Activated CD4-positive, alpha-beta T cell treated with anti-CD3 and anti-CD28 coated beads, Interleukin-2, Interleukin-4, amounts not matched to agents 100 ng/mL and 50 ng/mL, durations not matched to agents 16 hours and 8 hours (primary cell): ENCODE measurements at places on chromosomes 6 and 20.

DNA sequence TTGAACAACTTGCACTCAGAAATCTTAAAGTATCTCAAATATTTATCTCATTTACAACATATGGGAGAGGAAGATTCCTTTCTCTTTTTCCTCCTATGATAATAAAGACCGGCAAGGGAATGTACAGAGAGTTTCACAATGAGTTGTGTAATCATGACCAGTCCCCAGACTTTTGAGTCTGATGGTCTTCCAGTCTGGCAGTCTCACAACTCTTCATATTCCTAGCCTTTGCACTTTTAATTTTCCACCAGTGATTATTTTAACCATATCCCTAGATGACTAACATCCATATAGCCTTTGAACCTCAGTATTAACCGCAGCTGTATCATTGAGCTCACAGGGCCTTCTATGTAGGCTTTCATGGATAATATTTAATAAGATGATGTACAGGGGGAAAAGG, 278.5 kb downstream of the KHDC1L start:
- DNase-seq: no peak

GRCh38 chr6:113676968-113677367, 180.2 kb upstream of the MARCKS start:
- DNase-seq: no peak

GRCh38 chr6:138795809-138796603, at the start of gene ECT2L:
Gene ECT2L (plus strand): TSS chr6:138796087. CDS start chr6:138813275, 17,188 bp downstream.
- DNase-seq: no peak

- no peak for DNase-seq
Observed at GRCh38 chr6:36638579-36638978, 39.9 kb upstream of the CDKN1A start.

DNA sequence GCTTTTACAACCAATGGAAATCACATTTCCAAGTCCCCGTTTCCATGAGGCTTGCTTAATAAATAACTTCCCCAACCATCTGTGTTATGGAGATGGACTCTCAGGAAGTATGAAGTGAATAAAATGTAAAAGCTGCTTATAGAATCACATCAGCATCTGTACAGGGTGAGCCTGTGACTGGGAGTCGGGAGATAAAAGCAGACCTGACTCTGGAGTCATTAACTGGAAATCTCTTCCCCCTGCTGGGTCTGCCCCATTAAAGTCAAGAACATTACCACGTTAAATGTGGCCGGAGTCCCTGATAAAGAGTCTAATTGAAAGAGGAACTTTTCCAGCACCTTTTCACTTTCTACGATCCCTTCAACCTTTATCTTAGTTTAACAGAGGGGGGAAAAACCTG, 368.5 kb downstream of the DOK5 start:
- DNase-seq: no peak

DNA sequence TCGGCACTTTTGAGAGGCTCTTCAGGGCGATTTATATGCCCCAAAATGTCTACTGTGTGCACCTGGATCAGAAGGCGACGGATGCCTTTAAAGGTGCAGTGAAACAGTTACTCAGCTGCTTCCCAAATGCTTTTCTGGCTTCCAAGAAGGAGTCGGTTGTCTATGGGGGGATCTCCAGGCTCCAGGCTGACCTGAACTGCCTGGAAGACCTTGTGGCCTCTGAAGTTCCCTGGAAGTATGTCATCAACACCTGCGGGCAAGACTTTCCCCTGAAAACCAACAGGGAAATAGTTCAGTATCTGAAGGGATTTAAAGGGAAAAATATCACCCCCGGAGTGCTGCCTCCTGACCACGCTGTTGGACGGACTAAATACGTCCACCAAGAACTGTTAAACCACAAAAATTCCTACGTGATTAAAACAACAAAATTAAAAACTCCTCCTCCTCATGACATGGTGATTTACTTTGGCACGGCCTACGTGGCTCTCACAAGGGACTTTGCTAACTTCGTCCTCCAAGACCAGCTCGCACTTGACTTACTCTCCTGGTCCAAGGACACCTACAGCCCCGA, 8.2 kb downstream of the GCNT2 start:
- DNase-seq: no peak

GRCh38 chr6:146590492-146590891, 8.3 kb upstream of the ADGB start:
- no peak for DNase-seq

GRCh38 chr6:32905078-32905477, 35.8 kb downstream of the HLA-DMB start:
- no peak for DNase-seq

GRCh38 chr6:11493974-11494373, 43.6 kb upstream of the TMEM170B start:
- no peak for DNase-seq

GRCh38 chr6:149095842-149096241, 221.7 kb upstream of the TAB2 start:
- DNase-seq: peak; percentile 59

- no peak for DNase-seq
Observed at GRCh38 chr6:80540700-80541099, 434.2 kb downstream of the BCKDHB start.

- DNase-seq: no peak
Observed at GRCh38 chr6:54431466-54431865, 123.2 kb downstream of the TINAG start.

GRCh38 chr6:18405477-18406293, 18.5 kb downstream of the RNF144B start:
- no peak for DNase-seq

DNA sequence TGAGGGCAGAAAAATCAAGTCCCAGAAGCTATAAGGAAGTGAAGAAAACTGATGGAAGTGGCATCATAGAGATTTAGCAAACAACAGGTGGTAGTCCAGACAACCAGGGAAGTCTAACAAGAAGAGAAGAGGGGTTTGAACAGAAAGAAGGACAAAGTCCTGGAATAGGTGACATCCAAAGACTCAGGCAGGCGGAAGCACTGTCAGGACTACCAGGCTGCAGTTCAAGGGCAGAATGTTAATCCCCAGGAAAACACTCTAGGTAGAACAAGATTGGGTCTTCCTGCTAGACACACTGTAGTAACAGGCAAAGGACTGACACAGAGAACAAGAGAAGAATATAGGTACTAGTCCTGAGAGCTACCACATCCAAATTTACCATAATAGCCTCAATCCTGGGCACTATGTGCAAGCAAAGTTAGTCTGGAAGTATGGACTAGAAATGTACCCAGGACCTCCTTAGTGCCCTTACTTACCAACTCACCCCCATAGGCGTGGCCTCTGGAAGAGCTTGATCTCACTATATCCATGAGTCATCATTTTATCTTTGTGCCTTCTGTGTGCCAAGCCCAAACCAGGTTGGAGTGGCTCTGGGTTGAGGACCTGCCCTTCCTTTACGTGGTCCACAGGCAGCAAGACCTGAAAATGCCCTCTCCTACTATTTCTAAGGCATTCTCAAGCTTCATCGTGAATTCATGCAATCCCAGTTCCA, 2.2 kb upstream of the EPB41L2 start:
- no peak for DNase-seq

DNA sequence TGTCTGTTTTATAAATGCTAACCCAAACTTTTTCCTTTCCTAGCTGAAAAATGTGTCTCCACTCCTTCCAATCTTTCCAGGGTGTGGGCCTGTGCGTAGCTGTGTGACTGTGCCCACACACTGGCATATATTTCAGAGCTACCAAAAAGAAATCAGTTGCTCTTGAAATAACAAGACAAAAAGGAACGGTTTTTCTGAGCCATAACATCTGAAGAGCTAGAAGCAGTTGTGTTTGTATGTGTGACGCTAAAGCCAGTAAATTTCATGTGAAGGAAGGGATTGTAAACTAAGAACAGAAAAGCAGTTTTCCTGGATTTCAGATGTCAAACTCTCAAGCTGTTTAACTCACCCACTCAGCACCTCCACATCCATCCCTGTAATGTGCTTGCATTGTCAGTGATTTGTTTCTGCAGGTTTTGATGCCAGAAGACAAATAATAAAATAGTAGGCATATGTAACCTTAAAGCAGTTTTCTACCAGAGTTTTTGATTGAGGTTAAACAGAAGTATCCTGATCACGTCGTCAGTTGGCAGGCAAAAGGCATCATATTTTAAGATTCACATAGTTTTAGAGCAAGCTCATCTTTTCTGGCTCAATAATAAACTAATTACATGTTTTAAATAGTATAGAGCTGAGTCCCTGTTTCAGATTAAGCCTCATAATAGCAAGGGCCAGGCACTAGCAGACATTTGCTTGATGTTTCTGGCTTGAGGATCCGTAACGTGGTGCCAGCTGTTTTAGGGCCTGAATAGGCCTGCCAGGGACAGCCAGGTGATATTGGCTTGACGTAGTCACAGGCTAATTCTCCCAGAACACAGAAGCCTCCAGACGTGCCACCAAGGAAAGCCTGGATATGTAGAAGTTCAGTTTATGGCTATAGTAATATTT, 90.9 kb downstream of the FOXO3 start:
- DNase-seq: no peak
